ENCODE measurements at places on chromosomes 4 and X. TPM values are rescaled to one million over a fixed set of nuclear protein-coding genes. Genes with fewer than 3 reads are reported as not detected.

The HSD17B13 gene
- total RNA-seq = 0.16 TPM

The SGMS2 gene
- total RNA-seq = 1.0 TPM

The SMPX gene
- total RNA-seq = not detected

The SSX1 gene
- not detected for total RNA-seq

The IL15 gene
- total RNA-seq = 0.59 TPM

The NSUN7 gene
- total RNA-seq = 0.09 TPM

The PAGE5 gene
- not detected for total RNA-seq

The ASB12 gene
- total RNA-seq = not detected

The GAGE12H gene
- total RNA-seq = not detected

The DCLK2 gene
- total RNA-seq = 0.21 TPM

All from activated T-helper 2 cell treated with anti-CD3 and anti-CD28 coated beads, Interferon-gamma antibody, Interleukin-2, Interleukin-4, amounts not matched to agents 10 μg/mL and 5 μg/mL and 100 μg/mL, durations not matched to agents 14 hours and 24 hours and 36 hours (primary cell).